ENCODE measurements at places on chromosomes 12 and 14.

DNA sequence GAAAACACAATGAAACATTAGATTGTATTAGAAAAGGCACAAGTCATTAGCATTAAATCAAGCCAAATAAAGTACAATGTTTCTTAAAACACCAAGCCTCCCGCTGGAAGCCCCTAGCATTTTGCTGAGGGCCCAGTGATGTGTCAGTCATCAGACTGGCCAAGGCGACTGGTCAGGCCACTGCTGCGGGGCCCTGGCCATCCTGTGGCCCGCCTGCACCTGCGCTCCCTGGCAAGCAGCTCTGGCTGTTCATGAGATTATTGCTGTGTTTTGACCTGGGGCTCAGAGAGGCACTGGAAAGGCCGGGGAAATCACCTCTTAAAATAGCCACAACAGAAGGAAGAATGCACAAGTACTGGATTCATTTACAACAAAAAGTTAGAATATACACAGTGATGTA is 24.2 kb upstream of the AMN start:
- DNase-seq: no peak

- peak; percentile 20 for DNase-seq
Observed at GRCh38 chr12:59650588-59651228, 54.9 kb downstream of the SLC16A7 start.

- DNase-seq: no peak
Observed at GRCh38 chr14:34750233-34750632, 35.8 kb upstream of the CFL2 start.

DNA sequence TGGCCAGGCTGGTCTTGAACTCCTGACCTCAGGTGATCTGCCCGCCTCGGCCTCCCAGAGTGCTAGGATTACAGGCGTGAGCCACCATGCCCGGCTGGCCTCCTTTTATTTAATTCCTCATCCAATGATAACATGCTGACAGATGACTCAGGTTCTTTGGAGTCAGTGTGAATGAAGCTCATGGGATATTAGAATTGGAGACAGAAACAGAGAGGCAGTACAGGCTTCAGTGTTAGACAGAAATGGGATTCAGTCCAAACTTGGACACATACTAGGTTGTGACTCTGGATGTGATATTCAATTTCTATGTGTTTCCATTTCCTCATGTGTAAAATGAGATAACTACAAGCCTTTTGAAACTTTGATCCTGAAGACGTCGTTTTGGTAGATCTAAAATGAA is 47.3 kb downstream of the PDE3A start:
- DNase-seq: no peak

DNA sequence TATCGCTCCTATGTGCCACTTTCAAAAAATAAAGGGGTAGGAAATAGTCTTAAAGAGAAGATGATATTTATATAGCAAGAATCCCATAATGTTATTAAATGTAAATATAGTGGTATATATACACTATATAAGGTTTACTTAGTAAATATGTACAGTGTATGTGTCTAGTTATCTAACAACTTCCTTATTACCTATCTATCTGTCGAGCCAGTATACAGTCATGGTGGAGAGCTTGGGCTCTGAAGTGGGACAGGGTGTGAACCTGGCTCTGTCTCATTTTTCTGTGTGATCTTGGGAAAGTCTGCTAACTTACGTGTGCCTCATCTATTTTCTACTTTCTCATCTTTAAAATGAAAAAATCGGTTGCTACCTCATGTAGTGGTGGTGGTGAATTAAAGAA is 62.8 kb upstream of the SINHCAF start:
- DNase-seq: no peak

DNA sequence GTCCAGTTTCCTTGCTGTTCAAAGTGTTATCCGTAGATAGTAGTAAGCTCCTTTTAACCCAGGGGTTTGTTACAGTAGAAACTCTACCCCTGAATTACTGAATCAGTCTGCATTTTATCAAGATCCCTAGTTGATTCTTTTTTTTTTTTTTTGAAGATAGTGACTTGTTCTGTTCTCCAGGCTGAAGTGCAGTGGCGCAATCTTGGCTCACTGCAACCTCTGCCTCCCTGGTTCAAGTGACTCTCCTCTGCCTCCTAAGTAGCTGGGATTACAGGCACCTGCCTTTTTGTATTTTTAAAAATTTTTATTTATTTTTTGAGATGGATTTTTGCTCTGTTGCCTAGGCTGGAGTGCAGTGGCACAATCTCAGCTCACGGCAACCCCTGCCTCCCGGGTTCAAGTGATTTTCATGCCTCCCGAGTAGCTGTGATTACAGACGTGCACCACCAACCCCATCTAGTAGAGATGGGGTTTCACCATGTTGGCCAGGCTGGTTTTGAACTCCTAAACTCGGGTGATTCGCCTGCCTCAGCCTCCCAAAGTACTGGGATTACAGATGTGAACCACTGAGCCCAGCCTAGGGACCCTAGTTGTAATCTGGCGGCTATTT is 10.5 kb downstream of the LARP4 start:
- no peak for DNase-seq

DNA sequence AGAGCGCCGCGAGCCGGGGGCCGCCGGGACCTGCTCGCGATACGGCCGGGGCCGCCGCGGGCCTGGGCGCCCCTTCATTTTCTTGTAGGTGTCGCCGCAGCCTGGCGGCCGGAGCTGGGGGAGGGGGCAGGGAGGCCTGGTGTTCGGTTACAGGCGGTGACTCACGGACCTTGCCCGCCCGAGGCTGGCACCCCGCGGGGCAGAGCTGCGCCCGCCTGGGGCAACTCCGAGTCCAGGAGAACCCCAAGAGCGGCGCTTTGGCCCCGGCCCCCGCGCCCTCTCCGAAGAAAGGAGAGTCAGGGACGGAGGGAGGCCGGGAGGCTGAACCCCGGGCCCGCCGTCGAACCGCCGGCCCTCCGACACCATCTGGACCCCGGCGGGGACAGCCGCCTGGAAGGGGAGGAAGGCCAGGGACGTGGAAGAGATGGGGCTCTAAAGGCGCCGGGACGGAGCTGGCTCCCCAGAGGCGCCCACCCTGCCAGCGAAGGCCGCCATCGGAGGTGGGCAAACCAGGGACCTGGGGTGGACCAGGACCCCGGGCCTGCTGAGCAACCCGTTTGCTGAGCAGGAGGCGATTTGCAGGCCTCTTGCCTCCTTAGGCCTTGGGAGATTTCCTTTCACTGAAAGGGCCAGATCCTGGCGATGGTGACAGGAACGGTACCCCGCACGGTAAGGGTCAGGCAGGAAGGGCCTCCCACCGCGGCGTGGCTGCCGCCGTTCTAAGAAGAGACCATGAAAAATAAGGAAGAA is 843 bp upstream of the NUAK1 start:
- DNase-seq: peak; percentile 78

Measured in lung (tissue), 17 donors.